Right lung (tissue), 10 donors: ENCODE measurements at places on chromosomes 2 and 18. TPM values are rescaled to one million over a fixed set of nuclear protein-coding genes. Genes with fewer than 3 reads are reported as not detected.

- DNase-seq, result no peak
Observed at GRCh38 chr18:64403784-64404503, 255.1 kb upstream of the LINC00305 start.

TBR1 gene
- 0.03 TPM for polyA plus RNA-seq

DNA sequence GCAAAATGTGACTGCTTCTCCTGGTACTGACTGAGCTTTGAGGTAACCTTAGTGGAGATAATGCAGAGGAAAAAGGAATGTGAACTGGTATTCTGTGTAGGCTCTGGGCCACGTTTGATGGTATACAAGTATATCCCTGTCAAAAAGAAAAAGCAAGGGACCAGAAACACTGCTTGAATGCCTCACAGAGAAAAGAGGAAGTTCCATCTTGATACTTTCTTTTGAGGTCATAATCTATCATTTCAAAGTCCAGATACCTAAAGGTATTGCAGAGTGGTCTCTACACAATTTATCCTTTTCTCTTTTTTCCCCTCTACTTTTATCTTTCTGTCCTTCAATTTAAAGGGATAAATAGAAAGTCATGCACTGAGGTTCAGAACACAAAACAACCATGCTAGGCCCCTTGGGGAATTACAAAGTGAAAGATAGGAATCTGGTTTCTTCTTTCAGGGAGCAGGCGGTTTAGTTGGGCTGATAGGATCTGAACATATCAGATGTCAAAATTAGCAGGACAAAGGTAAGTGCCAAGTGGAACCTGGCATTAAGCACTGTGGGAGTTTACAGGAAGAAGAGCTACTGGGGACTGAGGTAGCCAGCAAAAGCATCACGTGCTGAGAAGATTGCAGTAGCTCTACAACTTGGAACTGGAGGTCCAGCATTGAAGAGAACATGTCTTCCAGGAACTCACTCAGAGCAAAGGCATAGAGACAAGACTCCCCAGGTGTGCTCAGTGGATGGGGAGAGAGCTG is 121.2 kb downstream of the LYPD6 start:
- DNase-seq, result no peak

- DNase-seq, result no peak
Observed at GRCh38 chr2:18526429-18526828, 34.0 kb downstream of the RDH14 start.

GPBAR1 gene
- 1.9 TPM for polyA plus RNA-seq

- no peak for DNase-seq
Observed at GRCh38 chr2:26072925-26073768, 39.3 kb downstream of the RAB10 start.

FIGN gene
- 9.0 TPM for polyA plus RNA-seq

FAM117B gene
- polyA plus RNA-seq, result 26.1 TPM

DNA sequence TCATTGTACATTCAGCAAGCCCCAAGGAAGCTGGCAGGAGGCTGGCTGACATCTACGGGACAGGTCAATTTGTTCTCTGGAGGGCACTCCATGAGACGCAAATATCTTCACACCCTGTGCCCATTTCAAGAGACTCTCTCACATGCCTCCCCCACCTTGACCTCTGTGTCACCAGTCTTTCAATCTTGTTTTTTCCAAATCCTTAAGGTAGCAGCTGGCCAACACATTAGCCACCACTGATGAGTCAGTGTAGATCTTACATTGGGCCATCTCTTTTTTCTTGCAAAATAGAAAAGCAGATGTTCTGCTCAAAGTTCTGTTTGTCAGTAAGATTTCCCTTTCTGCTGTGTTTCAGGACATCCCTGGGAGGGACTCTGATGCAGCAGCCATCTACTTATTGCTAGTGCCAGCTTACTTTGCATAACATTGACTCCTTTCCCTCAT is 1.7 kb upstream of the DPP4 start:
- DNase-seq, result no peak

DNA sequence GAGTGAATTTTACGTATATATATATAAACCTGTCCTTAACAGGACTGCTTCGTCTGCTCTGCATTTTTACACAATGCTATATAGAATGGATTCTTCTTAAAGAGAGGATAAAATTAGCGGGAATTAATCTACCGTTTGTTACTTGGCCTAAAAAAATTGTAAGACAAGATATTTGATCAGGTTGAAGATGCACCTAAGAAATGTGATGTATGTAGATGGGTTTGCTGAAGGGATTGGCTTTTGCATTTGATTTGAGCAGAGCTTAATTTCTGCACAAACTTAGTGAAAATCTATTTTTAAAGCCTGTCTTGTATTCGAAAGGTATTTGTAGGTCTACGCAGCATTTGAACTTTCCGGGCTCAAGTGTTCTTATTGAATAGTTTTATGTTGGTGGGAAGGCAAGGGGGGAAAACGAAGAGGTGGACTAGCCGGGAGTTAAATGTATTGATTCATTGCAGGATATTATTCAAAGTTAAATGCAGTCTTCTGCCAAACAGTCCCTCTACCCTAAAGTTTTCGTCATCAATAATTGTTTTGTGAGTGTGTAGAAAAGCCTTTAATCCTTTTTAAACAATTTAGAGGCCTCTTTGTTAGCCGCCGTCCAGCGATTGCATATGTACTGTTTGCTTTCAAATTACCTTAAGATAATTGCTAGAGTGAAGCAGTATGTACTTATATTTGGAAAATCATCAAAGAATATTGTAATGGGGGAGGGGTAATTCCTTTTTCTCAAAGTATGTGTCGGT is 1.2 kb downstream of the PPP1CB start:
- DNase-seq, result peak; percentile 32

DNA sequence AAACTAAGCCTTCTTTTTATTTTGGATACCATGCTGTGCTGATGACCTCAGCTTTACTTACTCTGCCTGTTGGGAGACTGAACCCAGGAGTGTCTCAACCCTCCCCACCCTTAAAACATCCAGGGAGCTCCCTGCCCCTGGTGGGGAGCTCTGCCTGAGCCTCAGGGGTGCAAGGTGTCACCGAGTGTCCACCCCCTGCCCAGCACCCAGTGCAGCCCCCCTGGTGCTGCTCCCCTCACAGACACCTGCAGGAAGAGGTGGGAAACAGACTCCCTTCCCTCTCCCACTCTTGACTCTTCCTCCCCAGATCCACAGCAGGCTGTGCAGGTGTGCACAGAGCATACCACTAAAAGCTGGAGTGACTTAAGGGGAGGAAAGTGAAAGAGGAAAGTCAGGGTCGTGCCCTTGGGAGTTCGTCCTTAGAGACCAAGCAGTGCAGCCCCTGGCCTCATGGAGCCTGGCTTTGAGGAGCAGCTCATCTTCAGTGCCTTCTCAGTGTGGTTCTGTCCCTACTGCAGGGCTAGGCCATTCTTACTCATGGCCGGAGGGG is 51.3 kb downstream of the MYO7B start:
- DNase-seq, result no peak

UGT1A8 gene
- polyA plus RNA-seq, result not detected

DAW1 gene
- polyA plus RNA-seq, result 3.3 TPM

DNA sequence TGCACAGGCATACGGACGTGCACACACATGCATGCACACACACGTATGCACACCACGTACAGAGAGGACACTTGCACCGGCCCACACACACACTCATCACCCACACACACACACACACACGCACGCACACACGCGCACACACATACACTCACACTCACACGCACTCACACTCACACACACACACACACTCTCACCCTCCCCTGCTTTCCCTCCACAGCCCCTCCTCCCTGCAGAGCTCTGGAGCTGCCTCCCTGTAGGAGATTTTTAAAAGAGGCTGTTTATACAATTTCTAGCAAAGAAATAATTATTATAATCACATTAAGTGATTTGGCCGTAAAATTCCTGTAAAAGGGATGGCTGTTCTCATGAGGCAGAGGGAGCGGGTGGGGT is 36.5 kb upstream of the SNED1 start:
- DNase-seq, result no peak

GRCh38 chr18:48007381-48007780 is 76.9 kb upstream of the SMAD2 start:
- no peak for DNase-seq

- no peak for DNase-seq
Observed at GRCh38 chr18:46560671-46561045, 96.4 kb downstream of the LOXHD1 start.

DNA sequence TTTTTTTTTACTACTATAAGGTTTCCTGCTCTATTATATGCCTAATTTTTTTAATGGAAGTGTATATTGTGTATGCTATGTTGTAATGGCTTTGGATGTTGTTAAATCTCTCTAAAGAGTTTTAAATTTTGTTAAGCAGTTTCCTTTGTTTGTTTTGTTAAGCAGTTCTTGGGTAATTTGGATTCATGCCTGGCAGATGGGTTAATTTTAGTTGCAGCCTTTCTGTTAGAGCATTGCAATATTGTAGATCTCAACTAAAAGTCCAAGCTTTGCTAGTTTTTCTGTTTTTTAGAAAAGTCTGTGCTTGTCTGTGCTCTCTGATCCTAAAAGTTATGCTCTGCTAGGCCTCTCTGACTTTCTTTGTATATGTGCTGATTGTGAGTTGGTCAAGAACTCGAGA is 1229.0 kb upstream of the NRXN1 start:
- DNase-seq, result no peak
